ENCODE measurements at places on chromosomes 1 and 21.

DNA sequence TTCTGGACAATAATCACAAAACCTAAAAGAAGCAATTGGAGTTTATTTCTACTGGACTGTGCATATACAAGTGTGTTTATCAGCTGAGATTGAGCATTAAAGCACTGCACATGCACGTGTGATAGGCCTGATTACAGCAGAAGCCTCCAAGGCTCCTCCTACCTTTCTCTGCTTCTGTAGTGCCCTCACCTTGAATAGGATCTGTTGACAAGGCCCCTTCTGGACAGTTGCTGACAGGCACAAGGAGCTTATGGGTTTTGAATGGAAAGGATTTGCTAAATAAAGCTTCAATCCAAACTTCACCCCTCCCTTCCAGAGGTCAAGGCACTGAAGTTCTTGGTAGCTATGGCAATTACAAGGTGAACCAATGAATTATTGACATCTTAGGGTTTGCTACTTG, 7.9 kb upstream of the SGIP1 start:
- no peak for DNase-seq

- no peak for DNase-seq
Observed at GRCh38 chr1:164683235-164683634, 124.3 kb downstream of the PBX1 start.

DNA sequence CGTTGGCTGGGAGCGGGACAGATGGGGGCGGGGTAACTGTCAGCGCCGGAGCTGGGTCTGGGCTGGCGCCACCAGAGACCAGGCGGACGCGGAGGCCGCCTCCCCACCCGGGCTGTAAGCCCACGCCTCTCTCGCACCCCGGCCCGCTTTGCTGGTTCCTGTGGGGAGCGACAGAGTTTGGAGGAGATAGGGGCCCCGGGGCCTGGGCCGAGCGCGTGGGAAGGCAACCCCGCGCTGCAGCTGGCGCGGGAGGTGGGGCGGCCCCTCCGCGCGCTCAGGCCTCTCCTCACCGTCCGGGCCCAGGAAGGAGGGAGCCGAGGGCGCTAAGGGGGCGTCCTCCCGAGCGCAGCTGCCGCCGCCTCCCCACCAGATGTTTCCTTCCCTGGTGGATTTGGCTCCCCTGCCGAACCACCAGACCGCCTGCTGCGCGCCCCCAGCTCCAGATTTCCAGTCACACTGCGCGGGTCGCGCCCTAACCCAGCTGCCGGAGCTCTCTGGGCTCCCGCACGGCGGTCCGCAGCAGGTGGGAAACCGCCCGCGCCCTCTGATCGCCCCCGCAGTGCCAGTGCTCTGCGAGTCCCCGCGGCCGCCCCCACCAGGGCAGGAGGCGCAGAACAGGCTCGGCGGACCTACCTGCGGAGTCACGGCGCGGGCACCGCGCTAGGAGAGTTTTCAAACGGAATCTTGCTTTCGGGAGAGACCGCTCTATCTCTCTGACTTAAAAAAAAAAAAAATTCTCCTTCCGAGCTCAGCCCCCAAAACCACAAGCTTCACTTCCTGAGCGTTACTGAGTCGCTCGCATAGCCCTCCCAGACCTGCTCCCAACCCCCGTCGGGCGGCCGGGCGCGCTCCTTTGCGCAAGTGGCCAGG, 1.1 kb downstream of the GFI1 start:
- DNase-seq = peak; percentile 33

- no peak for DNase-seq
Observed at GRCh38 chr1:178933105-178933561, 62.3 kb upstream of the ANGPTL1 start.

DNA sequence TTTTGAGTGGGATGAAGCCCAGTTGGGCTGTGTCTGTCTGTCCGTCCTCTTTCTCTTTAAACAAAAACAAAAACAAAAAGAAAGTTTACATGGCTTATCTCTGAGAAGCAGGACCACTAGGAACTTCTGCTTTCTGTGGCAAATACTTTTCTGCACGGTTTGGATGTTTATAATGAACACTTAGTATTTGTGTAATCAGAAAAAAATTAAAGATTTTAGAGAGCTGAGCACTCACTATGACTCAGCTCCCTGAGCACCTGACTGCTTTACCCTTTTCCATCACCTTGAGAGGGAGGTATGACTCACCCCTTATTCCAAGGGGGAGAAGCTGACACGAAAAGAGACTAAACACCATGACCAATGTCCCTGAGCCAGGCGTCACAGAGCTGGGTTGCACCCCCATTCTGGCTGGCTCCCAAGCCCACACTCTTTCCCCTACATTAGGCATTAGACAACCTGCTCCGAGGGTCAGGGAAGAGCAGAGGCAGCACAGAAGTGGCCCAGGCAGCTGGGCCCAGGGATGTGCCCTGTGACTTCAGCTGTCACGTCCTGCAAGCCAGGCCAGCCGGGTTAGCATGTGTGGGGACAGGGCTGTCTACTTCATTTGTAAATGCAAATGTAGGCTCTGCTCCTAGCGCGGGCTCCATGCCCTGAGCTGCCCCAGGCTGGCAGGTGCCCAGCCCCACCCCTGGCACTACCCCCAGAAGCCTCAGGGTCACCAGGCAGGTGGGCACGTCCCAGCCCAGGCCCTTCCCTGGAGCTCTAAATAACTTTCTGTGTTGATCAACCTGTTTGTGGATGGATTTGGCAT, 30.4 kb downstream of the RAP1GAP start:
- DNase-seq = peak; percentile 48

- DNase-seq = no peak
Observed at GRCh38 chr1:19922015-19922688, 1.3 kb downstream of the PLA2G2E start.

GRCh38 chr1:79190074-79190473, 183.5 kb upstream of the ADGRL4 start:
- peak; percentile 17 for DNase-seq

GRCh38 chr1:150149271-150150132, at the start of gene PLEKHO1:
Gene PLEKHO1 (plus strand): TSS chr1:150149916. CDS start chr1:150150258, 342 bp downstream.
- DNase-seq = peak; percentile 88

DNA sequence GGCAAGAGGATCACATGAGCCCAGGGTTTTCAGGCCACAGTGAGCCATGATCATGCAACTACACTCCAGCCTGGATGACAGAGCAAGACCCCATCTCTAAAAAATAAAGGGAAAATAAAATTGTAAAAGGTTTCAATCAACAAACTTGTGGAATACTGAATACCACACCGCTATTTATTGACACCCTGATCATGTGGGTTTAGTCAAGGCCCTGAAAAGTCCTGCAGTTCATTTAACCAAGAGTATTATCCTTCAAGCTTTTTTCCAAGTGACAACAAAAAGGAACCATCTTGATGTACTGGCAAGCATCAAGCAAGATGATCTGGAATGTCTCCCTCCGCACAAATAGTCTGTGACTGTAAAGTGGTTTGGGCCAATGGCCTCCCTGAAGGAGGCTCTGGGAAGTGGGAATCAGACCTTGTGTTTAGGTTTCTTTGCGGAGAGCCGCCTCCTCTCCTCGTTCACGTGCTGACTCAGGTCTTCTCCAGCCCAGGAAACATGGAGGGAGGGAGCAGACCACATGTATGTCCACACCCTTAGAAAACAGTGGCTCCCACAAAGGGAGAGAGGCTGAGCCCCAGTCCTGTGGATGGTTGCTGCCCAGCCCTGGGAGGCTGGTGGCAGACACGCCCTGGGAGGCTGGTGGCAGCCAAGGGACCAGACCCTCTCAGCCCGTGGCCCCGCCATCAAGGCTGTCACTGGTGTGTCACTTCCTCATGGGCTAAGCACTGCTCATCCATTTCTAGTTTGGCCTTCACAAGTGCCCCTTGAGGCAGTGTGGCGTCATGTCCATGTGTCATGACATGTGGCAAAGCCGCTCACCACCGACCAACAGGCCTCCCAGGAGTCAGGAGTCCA, 56.7 kb downstream of the RIPK4 start:
- no peak for DNase-seq

GRCh38 chr1:114100148-114100547, 53.5 kb downstream of the SYT6 start:
- DNase-seq = no peak

- peak; percentile 3 for DNase-seq
Observed at GRCh38 chr1:219460896-219461815, 151.7 kb downstream of the ZC3H11B start.

GRCh38 chr1:40592107-40592803, 60.8 kb downstream of the ZNF684 start:
- DNase-seq = peak; percentile 53

DNA sequence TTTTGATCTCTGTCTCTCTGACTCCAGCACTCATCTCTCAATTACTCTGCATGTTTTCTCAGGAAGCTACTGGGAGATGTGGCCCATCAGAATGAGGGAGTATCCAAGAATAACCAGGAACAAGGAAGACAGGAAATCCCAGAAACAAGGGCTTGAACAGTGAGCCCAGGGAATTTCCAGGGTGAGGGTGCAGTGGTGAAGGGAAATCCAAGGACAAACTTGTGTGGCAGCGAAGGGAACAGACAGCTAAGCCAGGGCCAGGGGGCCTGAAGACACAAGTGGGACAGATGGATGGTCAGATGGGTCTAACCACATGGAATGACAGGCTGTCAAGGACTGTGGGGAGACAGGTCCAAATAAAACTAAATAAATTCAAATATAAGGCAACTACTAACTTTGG, 121.8 kb upstream of the ERRFI1 start:
- no peak for DNase-seq

- peak; percentile 35 for DNase-seq
Observed at GRCh38 chr1:26785611-26786436, 1.9 kb upstream of the PIGV start.

- DNase-seq = peak; percentile 63
Observed at GRCh38 chr21:16476056-16476825, 746.5 kb downstream of the USP25 start.

- no peak for DNase-seq
Observed at GRCh38 chr1:189816558-189816957, 661.1 kb downstream of the BRINP3 start.

- no peak for DNase-seq
Observed at GRCh38 chr1:71695821-71696220, 586.5 kb downstream of the NEGR1 start.

DNA sequence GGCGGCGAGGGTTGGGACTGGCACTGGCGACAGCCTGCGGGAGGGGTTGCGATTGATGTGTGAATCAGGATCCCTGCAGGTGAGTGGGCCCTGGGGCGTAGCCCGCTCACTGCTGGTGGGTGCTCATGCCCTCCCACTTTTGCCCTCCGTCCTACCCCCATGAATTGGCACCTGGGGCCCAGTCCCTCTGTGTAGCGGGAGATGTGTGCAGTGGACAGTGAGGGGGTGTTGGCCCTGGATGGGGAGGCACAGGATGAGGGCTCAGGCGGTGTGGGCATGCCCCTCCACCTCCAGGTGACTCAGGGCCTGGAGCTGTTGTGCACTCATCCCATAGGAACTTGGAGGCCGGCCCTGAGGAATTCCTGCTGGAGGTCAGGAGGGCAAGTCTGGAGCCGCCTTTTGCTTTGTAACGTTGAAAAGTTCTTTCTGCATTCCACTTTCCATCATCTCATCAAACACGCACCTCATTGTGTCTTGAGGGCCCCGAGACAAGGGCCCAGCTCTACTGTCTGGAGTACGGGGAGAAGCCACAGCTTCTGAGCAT, 3.0 kb downstream of the PEAR1 start:
- peak; percentile 87 for DNase-seq

GRCh38 chr1:110672001-110672752, 2.6 kb downstream of the KCNA3 start:
- DNase-seq = no peak

- DNase-seq = no peak
Observed at GRCh38 chr1:195278644-195279043, 1329.6 kb downstream of the KCNT2 start.

DNA sequence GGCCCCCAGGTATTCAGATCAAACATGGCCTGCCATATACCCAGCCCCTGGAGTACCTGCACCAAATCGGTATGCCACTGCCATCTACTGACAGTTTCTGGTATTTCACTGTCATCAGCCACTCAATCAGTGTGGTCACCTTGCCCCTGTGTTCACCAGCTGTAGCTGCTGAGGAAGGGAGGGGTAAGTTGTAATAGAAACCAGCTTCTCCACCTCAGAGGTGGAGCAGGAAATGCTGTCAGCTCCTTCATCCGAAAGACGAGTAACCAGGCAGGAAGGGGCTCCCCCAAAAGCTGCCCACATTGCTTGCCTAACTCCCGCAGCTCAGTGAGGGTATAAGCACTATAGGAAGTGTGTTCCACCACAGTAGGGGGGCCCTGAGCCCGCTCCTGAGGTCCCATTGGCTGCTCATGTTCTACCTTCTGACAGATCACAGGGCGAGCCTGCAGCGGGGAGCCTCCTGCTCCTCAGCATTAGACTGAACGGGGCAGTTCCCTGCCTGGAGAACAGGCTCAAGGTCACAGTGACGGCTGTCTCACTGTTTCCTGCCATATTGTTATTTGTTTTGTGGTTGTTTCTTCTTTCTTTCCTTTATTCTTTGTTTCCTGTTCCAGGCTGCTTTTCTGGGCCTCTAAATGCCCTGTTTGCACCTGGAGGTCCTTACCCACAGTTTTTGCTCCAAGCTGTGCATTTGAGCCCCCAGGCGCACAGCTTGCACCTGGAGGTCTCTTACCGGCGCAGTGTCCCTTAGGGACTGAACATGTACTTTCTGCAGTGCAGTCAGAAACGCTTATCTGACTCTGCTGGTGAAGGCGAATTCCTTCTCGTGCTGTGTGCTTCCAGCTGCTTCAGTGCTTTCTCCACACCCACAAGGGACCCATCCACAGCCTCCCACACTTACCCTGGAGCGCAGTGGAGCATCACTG, 1638.3 kb downstream of the MRPL39 start:
- DNase-seq = peak; percentile 1

DNA sequence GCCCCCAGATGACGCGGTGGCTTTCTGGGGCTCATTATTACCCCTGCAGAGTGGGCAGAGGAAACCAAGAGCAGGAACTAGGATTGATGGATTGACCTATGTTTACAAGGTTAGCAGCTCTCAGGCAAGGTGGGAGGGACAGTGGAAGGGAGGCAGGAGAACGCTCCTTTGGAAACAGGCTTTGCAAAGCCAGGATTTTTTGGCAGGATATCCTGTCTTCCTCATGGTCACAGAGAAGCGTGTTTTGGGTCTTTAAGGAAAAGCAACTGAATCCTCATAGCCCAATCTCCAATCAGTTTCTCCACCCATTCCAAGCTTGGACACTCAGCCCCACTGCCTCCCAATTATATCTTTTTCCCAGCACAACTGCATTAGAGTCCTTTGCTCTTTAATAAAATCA, 105.6 kb upstream of the SOD1 start:
- DNase-seq = no peak

- DNase-seq = no peak
Observed at GRCh38 chr1:182304218-182304617, 87.4 kb downstream of the GLUL start.

- no peak for DNase-seq
Observed at GRCh38 chr1:203057911-203058675, 27.7 kb downstream of the MYOG start.

GRCh38 chr1:10387677-10388386, 11.0 kb upstream of the PGD start:
- peak; percentile 94 for DNase-seq

DNA sequence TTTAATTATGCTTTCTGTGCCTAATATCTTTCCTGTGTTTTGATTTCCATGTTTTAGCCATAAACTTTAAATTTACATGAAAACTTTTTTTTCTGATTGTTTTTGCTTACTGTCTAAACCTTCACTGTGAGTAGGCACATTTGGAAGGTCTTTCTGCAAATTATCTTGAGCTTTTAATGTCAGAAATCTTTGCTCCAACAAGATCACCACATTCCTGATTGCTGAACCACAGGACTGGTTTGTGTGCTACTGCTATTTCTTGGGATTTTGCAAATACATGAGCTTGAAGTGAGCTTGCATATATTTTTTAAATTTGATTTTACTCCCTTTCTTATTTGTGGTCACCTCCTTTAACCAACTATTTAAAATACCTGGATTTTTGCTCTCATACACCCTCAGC, 61.3 kb downstream of the PTBP2 start:
- DNase-seq = peak; percentile 47

GRCh38 chr1:28910379-28911115, 3.8 kb upstream of the EPB41 start:
- no peak for DNase-seq
